ENCODE measurements at places on chromosomes 11 and 22.
A peak's percentile ranks its signal among the peaks of the same experiment; 100 is the strongest.

DNA sequence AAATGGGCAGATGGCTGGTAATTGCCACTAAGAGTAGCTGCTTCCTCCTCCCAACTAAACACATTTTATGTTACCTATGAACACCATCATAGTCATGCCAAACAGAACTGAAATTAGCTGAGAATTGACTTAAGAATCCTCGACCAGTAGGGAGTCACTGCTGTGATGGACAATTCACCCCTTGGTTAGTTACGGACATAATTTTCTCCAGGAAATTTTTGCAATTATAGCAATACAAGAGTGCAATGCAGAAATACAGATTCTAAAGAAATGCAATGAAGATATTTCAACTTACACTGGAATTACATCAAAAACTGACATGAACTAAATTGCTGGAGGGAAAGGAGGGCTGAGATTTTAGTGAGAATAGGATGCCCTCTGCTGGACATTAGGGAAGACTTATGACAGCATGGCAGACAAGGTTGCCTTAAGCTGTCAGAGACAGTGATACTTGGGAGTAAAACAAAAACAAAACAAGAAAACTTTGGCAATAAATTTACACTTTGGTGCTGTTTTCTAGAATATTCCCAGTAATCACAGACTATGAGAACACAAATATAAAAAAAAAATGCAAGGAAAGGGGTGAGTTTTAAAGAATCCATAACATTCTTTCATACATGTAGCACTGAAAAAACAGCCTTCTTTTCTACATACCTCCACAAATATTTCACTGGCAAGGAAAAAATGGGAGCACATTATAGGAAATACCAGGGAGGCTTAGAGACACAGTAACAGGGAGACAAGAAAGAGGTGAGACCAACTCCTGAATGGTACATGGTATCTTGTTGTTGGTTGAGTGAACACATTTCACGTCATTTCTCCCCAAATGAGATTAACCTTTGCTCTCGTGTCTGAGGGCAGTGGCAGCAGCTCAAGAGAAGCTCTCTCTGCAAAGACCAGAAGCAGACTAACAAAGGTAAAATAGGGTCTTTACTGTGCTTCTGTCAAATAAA, 11.2 kb upstream of the PPP2R1B start:
- DNase-seq = peak; percentile 47

- no peak for DNase-seq
Measured at GRCh38 chr22:46966846-46967245, 204.4 kb downstream of the TBC1D22A start.

DNA sequence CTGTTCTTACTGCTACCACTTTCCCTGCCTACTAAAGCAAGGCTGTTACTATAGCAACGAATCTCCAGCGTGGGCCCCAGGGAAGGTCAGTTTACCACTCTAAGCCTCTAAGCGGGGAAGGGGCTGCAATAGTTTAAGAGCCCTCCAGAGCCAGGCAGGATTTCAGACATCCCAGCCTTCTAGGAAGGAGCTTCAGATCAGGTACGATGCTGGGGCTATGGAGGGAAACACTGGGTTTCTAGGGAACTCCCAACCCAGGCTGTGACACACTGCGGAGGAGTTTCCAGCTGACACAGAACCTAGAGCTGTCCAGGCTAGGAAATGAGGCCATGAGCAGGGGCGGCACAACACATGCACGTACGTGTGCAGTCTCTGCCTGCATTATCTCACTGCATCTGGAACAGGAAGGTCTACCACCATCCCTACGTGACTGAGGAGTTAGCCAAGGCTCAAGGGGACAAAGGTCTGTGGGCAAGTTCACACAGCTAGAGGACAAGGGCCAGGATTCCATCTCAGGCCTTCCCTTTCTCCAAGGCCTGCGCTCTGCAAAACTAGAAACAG, 20.4 kb downstream of the HPS4 start:
- DNase-seq = no peak

- DNase-seq = peak; percentile 86
Measured at GRCh38 chr11:102306048-102306597, 11.2 kb upstream of the BIRC3 start.

DNA sequence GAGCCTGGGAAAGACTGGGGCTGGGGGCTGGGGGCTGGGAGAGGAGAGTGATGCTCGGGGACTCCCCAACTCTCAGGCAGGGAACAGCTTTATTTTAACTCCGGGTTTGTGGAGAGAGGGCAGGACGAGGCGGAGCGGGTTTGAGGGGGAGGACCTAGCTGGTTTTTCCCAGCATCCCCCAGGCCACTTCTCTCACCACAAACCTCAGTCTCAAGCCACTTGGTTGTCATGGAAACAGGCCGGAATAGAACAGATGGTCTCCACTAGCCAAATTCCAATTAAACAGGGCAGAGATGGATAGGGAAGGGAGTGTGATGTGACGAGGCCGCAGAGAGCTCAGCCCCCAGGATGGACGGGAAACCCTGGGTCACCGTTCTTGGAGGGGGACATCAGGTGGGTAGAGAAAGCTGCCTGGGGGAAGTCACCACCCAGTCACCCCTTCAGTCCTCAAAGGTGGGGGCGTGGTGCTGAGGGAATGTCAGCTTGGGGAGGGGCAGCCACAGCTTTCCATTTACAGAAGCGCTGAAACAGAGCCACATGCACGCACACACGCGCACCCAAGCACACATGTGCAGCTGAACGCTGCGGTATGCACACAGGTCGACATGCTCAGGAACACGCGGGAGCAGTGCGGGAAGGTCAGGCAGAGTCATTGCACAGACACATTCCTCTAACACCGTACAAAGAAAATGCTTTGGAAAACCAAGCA, 19.2 kb downstream of the NECTIN1 start:
- no peak for DNase-seq

Data from A549 (cell line).